ENCODE measurements at places on chromosomes 2 and 18. TPM values are rescaled to one million over a fixed set of nuclear protein-coding genes. Genes with fewer than 3 reads are reported as not detected.

Gene USP34
- total RNA-seq = 128 TPM

Gene NR4A2
- 62.0 TPM for total RNA-seq

Gene STON1
- total RNA-seq = 27.5 TPM

Gene ZBTB7C
- 22.4 TPM for total RNA-seq

Gene SCN2A
- total RNA-seq = 0.81 TPM

Gene HSPE1
- 61.2 TPM for total RNA-seq

- DNase-seq = no peak
Measured at GRCh38 chr2:129056309-129056958, 737.8 kb upstream of the HS6ST1 start.

- DNase-seq = no peak
Measured at GRCh38 chr2:186637497-186637800, 47.6 kb downstream of the ITGAV start.

DNA sequence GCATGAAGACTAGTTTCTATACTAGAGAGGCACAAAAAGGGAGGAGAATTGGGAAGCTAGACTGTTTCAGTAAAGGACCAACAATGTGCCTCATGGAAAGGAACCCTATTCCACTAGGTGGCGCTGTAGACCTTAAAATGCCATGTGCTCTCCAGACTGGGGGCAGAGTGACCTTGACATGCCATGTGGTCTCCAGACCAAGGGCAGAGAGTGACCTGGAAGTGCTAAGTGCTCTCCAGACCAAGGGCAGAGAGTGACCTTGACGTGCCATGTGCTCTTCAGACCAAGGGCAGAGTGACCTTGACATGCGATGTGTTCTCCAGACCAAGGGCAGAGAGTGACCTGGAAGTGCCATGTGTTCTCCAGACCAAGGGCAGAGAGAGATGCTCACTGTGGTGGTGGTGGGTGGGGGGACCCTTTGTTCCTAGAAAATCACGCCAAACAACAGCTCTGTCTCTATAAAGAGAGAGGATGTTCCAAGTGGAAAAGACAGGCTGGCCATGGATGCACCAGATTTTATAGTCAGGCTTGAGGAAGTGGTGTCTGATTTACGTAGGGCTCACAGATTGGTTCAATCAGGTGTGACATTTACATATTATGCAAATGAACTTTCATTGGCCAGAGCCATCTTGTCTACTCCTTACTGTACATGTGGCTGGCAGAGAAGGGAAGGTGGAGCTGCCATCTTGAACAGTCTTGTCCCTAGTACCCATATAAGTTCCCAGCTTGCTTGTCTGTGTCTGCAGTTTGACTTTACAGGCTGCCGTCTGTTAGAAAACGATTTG, 344.0 kb upstream of the DDX18 start:
- DNase-seq = no peak

DNA sequence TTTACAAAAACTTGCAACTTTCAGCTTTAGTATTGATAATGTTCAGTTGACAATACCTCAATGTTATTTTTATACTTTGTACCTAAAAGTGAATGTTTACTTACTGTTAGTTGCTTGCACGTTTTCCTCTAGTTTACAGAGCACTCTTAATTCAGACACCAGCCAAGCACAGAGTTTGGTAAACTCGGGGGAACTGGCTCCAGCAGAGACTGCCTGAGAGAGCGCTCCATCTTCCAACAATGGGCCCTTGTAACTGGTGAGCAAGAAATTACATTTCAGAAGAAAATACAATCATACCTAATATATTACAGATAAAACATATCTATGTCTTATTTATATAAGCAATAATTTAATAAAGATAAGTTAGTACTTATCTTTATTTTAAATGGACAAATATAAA, 3.7 kb downstream of the FAM98A start:
- DNase-seq = no peak

- DNase-seq = no peak
Measured at GRCh38 chr18:4524096-4524495, 69.0 kb upstream of the DLGAP1 start.

DNA sequence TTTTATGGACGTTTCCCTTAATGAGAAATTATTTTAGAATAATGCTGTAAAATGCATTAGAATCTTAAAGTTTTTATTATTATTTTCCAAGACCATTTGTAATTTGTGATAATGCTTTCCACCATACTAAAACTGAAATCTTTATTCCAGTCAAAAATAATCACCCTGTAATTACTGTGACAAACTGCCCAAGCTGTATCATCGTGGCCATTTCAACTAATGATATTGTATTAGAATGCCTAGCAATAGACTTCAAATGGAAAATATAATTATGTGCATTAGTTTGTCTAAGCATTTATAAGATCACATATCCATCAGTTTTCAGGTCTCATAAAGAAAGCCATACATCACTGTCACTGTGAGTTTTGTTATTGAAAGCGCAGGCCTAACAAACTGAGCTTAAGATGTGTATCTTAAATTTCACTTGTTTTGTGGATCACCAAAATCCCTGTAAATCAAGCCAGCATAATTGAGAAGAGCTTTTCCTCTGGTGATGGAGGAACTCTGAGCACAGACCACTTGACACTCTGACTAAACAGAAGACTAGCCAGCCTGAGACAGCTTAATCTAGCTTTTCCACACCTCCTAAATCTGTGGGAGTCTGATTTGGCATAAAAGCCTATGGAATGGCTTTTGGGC, 1312.2 kb upstream of the ACVR2A start:
- no peak for DNase-seq

- DNase-seq = no peak
Measured at GRCh38 chr2:27211241-27211942, 449 bp upstream of the ATRAID start.

GRCh38 chr2:74039611-74040010, 54.9 kb downstream of the TET3 start:
- DNase-seq = no peak

GRCh38 chr2:100039291-100039980, 103.0 kb downstream of the AFF3 start:
- DNase-seq = no peak

GRCh38 chr2:27890924-27891672, 569 bp downstream of the BABAM2 start:
- peak; percentile 95 for DNase-seq

- no peak for DNase-seq
Measured at GRCh38 chr2:25567406-25567805, 106.0 kb downstream of the DTNB start.

- DNase-seq = no peak
Measured at GRCh38 chr2:3200420-3200939, 177.1 kb downstream of the EIPR1 start.

GRCh38 chr2:102437122-102437521, 14.2 kb downstream of the IL18RAP start:
- no peak for DNase-seq

DNA sequence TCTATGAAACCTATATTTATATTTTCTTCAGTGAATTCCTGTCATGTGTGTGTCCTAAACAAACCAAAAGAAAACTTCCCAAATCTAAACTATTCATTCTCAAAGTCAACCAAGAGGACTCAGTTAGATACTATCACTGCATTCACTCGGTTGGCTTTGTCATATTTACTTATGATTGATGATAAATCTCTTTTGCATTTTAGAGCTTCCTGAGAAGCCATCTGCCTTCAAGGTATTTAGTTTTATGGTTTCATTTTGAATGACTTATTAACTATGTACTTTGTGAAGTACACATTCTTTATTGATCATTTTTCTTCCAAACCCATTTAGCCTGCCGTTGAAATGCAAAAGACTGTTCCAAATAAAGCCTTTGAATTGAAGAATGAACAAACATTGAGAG, 36.2 kb downstream of the ANKRD30B start:
- DNase-seq = no peak

Data from aorta (tissue), 5 donors.